M059J (cell line): ENCODE measurements at places on chromosomes 6 and 20.

DNA sequence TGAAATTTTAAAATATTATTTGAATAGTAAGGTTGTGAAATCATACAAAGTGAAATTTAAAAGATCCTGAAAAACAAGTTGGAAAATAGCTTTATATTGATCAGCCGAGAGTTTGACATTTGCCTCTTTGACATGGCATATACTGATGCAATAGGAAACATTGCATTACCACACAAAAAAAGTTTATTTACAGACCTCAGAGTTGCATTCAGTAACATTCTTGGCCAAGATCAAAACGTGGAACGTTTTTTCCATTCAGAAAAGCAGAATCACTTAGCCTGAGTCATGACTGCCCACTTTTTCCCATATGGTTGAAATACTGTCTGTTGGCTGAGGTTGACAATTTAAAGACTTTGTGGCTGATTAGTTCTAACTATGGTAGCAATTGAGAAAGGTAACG, 55.1 kb upstream of the BACH2 start:
- DNase-seq = no peak

- no peak for DNase-seq
These were observed 225.9 kb downstream of the SMOC2 start for GRCh38 chr6:168666699-168667427.

DNA sequence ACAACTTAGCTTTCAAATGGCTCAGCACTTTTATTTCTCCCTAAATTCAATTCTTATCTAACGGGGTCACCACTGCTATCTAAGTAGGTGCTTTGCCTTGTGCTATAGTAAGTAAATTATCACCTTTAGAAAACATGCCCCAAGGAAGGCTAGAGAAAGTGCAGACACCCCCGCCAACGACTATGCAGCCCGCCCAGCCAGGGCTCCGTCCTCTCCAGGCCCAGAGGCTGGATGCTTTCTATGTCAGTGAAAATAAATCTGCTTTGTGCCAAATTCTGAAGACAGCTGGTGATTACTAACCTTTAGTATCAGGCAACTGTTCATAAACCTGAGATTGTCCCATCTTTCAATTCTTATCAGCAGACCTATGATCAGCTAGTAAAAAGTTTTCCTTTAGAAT, 14.3 kb downstream of the KIAA0319 start:
- DNase-seq = no peak

- peak; percentile 59 for DNase-seq
These were observed 403.8 kb downstream of the ADGRB3 start for GRCh38 chr6:69038841-69039240.

DNA sequence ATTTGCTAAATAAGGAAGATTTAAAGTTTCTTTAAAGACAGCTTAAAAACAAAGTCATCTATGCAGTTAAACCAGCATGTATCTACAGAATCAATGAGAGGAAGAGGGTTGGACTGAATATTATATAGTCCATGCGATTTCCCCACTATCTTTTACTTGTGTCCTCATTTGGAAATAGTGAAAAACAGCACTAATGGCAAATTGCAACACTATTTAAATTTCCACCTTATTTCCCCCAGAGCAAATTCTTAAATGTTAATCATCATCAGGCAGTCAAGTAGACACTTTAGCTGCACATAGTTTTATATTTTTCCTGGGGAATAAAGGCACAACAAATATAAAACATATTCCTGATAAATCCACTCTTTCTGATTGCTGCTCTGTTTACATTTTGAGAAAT, 114.6 kb downstream of the LCA5 start:
- no peak for DNase-seq

GRCh38 chr20:18981962-18982539, 168.5 kb downstream of the SCP2D1 start:
- no peak for DNase-seq

- peak; percentile 100 for DNase-seq
These were observed 100.7 kb downstream of the ANKRD60 start for GRCh38 chr20:58127701-58128111.

- DNase-seq = no peak
These were observed 122.2 kb upstream of the TNFAIP3 start for GRCh38 chr6:137744877-137745276.

GRCh38 chr6:135280375-135281136, 99.4 kb downstream of the MYB start:
- DNase-seq = peak; percentile 32

DNA sequence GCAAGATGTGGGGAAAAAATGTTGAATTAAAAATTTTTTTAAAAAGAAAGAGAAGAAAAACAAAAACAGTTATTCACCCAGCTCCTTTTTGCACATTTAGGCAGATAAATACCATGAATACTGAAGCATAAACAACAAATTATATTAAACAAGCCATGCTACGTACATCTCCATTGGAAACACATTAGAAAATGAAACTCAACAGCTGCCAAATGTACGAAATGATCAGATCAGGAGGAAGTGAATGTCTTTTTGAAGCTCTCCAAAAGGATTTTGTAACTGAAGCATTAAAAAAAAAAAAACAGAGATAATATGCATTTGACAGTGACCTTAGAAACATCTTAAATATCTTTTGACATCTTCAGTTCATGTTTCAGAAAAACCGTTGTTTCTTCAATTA, 56.7 kb downstream of the CD83 start:
- DNase-seq = no peak

DNA sequence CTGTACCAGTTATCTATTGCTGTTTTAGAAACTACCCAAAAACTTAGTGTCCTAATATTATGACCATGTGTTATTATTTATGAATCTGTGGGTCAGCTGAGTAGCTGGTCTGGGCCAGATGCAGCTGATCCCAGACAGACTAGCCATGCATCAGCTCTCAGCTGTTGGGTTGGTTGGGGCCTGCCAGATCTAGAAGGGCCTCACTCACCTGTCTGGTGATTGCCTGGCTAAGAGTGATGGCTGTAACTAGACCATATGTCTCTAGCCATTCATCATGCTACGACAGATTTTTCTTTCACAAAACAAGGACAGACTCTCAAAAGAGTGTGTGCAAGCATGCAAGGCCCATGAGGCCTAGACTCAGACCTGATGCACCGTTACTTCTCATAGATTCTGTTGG, 403.2 kb downstream of the SAMD5 start:
- DNase-seq = no peak

DNA sequence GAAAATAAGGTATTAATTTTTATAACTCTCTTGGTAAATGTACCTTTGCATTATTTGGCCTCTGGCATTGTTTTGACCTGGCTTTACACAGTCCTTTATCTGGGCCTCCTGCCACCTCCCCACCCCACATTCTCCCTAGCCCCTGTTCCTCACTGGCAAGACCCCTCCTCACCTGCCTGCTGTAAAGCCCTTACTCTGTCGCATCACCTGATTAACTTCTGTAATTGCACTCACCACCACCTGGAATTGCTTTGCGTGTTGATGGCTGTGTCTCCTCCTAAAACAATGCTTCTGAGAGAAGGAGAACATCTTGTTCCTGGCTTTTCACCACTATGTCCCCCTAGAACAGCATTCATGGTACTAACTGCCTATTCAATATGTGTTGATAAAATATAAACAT, 24.8 kb downstream of the SNX9 start:
- no peak for DNase-seq

GRCh38 chr20:62638055-62638570, 4.2 kb upstream of the SLCO4A1 start:
- DNase-seq = no peak

DNA sequence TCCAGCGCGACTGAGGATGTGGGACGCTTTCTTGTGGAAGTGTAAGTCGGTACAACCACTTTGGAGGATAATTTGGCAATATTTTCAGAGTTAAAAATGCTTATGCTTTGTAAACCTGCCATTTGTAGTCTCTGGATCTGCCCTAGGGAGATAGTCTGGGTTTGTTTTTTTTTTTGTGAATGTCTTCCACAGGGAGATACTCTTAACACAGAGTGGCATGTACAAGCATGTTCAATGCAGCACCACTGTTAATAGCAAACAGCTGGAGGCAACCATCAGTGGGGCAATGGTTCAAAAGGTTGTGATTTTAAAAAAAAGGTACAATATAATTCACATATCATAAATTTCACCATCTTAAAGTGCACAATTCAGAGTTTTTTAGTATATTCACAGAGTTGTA, 22.4 kb downstream of the SLC9A8 start:
- DNase-seq = no peak

GRCh38 chr6:134105940-134106339, 53.5 kb upstream of the SLC2A12 start:
- peak; percentile 28 for DNase-seq

DNA sequence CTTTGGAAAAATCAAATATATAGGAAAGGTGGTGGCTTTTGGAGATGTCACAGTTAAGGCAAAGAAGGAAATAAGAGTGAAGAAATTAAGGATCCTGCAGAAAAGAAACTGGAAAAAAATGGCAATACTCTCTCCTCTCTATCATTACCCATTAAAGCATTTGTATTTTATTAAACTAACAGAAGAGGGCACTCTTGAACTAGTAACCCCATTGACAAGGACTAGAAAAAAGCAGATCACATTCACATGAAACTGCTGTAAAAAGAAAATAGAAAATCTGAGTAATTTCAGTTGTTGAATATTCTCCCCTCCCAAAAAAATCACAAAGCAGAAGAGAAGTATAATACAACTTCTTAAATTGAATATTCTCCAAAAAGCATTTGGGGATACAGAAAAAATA, 104.1 kb upstream of the SLC35B3 start:
- DNase-seq = peak; percentile 25

DNA sequence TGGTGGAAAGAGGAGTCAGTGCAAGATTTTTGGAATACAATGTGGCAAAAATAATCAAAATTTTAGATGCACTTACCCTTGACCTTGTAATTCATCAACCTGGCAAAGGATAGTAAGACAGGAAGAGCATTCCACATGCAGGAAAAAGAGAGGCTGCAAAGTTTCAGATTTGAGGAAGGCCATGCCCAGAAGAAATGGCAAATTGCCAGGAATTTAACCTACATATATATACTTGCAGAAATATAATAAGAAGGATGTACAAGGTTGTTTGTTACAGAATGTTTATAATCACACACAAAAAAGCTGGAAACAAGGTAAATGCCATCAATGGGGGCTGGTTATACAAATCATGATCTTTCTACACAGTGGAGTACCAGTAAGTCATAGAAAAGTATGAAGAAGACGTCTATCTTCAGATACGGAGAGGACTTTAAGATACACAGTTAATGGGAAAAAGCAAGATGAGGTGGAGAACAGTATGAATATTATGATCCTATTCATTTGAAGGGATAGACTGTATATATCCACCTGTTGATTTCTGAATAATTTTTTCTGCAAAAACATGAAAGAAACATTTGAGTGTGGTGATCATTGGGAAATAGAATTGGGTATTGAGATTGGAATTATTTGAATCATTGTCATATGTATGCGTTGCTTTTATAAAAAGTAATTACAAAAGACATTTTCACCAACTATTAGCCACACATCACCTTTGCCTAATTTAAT, 253.8 kb downstream of the TBC1D7 start:
- no peak for DNase-seq

GRCh38 chr6:111804627-111805235, 68.5 kb downstream of the FYN start:
- peak; percentile 93 for DNase-seq

DNA sequence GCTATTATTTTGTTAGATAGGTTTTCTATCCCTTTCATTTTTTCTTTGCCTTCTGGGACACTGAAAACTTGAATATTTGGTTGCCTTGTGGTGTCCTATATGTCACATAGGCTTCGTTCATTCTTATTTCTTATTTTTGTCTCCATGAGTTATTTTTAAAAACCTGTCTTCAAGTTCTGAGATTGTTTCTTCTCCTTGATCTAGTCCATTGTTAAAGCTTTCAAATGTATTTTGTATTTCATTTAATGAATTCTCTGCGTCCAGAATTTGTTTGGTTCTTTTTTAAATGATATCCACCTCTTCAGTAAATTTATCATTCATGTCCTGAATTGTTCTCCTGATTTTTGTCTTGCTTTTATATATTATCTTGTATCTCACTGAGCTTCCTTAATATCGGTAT, 243.2 kb upstream of the BMP2 start:
- no peak for DNase-seq

DNA sequence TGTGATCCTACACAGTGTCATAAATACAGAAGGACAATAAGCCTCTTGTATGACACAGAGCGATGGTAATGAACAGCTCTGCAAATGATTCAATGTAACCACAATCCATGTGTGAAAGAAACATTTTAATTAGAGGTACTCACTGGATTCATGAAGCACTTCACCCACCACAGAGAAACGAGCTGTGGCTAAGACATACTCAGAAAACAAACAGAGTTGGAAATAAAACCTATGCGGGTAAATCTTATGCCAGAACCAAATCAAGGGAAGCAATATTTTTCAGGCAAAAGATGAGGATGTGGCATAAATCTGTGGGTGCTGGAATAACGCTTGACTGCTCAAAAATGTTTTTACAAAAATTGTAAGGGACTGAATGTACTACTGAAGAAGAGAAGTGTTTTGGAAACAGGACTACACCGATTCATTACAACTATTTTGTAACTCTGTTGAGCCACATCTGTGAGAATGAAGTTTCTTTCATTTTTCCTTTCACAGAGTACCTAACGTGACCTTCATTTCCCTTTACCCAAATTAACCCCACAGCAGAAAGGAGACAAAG, 112.1 kb downstream of the WDR27 start:
- peak; percentile 81 for DNase-seq

- DNase-seq = no peak
These were observed 106.9 kb downstream of the TFAP2B start for GRCh38 chr6:50925548-50925947.

- DNase-seq = no peak
These were observed 20.6 kb downstream of the TNXB start for GRCh38 chr6:32088487-32089049.

GRCh38 chr6:108686896-108687295, 126.2 kb downstream of the FOXO3 start:
- DNase-seq = peak; percentile 61

- peak; percentile 43 for DNase-seq
These were observed 37.0 kb upstream of the SAMHD1 start for GRCh38 chr20:36988494-36988966.

DNA sequence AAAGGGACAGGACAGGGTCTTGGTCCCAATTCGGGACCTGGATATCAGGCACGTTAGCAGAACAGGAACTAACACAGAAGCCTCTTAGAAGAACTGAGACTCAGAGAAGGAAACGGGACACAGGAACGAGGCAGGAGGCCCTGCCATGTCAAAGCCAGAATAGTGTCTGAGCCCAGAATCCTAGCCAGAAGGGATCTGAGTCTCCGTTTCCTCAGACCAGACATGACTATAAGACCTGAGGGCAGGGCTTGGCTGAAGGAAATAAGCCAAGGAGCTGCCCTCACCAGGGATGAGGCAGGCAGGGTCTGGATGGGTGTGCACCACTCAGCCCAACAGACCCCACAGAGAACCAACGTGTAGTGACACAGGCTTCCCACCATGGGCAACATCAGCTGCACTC, 40.3 kb downstream of the TRERF1 start:
- no peak for DNase-seq

DNA sequence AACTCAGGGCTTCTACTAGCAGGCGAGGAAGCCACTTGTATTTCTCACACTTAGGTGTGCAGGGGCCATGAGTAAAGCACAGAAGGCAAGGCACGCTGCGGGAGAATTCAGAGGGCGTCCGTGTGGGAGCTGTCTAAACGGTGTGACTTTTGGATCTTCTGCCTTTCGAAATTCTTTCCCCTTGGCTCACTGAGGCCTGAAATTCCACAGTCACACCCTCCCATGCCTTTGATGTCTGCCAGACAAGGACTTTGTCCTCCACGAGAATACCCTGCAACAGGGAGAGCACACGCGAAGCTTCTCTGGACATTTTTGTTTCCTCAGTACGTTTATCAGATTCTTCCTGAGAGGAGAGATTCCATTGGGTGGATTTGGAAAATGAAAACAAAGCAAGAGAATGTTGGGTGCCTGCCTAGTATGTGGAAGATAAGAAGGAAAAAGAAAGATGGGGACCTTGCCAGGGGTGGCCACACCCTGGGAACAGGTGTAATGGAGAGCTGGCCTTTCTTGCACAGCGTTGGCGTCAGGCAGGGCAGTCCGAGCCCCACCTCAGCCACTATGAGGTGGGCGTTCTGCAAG, 235.7 kb downstream of the MYLK4 start:
- no peak for DNase-seq
